Activated naive CD4-positive, alpha-beta T cell (primary cell): ENCODE measurements at places on chromosomes 7 and 10.

DNA sequence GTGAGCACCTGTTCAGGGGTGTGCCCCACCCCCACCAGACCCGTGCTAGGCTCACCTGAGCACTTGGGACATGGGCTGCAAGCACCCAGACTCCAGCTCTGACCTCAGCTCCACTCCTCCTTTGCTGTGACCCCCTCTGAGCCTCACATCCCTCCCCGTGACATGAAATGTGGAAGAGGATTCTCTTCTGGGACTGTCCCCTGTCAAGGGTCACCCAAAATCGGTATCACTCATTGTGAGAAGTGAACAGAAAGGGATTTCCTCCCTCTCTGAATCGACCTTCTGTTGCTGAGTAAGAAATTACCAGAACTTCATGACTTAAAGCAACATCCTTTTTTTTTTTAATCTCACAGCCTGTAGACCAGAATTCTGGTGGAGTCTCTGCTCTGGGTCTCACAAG, 6.2 kb upstream of the CHST15 start:
- no peak for DNase-seq

- no peak for DNase-seq
Measured at GRCh38 chr7:29278337-29279069, 83.9 kb downstream of the CHN2 start.

DNA sequence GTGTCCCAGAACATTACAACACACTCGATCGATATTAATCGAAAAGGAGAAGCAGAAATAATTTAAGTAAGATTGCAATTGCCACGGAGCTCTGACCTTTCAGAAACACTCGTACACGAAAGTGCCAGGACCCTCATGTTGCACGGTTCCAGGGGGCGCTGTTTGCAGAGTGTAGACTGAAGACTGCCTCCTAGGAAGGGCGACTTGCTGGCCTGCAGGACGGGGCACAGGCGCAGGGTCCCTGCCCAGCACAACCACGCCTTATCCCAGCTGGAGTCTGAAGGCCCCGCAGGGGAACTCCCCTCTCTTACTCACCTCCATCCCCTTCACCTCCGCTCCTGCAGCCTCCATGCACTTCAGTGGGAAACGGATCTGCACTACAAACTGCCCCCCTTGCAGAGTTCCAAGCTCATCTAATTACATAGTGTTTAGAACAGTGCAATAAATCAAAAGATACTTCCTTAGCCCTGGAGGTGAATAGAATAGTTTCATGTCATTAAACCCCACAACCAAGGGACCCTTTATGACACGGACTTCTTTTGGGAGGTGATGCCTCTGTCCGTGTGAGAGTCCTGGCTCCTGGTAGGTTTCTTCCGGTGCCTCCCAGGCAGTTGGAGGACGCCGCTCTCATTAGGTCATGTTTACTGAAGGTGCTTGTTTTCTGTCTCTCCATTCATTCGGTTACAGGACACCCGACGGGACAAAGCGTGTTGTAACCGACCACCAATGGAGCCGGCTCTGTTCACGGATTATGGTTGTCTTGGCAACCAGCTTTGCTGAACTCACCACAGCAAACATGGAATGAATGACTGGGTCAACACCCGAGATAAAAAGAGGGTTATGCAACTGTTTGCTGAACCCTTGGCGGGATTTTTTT, 262.2 kb downstream of the BAMBI start:
- DNase-seq = no peak

GRCh38 chr7:152902054-152902453, 142.5 kb downstream of the ACTR3B start:
- DNase-seq = no peak

- no peak for DNase-seq
Measured at GRCh38 chr10:111338805-111339204, 262.0 kb downstream of the ADRA2A start.

GRCh38 chr7:14639801-14640200, 262.8 kb downstream of the DGKB start:
- no peak for DNase-seq

DNA sequence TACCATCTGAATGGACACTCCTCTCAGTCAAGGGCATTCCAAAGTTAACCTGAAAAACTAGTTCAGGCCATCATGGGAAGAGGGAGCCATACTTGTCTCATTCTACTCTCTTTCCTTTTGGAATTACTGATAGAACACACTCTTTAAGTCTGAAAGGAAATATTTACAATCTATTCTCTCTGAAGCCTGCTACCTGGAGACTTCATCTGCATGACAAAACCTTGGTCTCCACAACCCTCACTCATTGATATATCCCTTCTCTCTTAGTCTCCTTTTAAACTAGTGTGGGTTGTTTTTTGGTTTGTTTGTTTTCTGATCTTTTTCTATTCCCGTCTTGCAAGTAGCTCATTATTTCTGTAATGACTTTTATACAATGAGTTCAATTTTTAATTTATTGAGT, 169.5 kb downstream of the C1GALT1 start:
- DNase-seq = no peak

DNA sequence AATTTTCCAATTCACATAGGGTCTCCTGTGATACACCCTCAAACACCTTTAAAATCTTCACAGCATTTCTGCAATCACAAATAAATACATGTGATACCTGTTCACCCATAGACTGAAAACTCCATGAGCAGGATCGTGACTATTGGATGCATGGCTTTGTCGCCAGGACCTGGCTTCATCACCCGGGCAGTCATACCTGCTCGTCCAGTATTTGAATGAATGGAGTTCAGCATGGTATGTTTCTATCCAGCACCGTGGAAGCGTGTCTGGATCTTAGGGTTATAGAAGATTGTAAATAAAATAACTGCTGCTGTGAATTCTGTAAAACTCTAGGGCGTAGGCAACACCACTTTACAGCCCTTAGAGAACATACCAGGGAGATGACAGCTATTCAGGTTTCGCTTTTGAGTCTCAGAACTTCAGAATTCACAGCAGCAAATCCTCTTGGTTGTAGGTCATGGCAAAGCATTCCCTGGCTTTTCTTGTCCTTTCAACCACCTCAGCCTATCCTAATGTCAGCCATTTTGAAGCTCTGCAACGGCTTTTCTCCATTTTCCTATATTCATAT, 47.4 kb upstream of the USP6NL start:
- DNase-seq = no peak

DNA sequence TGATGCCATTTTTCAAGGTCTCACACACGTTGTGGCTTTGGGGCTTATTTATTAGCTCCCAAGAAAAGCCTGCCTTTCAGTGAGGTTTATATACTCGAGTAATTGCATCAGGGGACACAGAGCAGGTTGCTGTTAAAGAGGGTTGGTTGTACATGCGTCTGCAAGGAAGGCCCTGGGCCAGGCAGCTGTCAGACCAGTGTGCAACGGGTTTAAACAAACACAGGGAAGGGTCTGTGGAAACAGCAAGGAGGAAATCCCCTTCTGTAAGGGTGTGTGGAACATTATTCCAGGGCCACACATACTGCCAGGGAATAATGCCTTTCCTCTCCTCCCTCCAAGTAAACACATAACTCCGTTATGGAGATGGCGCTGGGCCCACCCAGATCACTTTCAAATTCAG, 1.7 kb upstream of the CHST15 start:
- DNase-seq = no peak

- no peak for DNase-seq
Measured at GRCh38 chr7:4072161-4072925, 609.8 kb upstream of the FOXK1 start.

- DNase-seq = no peak
Measured at GRCh38 chr7:44638611-44639557, 32.5 kb downstream of the OGDH start.

DNA sequence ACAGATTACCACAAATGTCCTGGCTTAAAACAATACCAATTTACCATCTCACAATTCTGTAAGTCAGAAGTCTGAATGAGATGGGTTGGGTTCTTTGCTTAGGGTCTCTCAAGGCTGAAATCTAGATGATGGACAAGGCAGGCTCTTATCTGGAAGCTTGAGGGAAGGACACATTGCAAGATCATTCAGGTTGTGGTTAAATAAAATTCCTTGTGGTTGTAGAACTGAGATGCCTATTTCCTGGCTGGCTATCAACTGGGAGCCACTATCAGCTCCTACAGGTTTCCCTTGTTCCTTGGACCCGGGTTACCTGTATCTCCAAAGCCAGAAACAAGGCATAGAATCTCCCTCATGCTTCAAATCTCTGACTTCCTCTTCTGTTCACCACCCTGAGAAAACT, 148.4 kb downstream of the MDFIC start:
- DNase-seq = no peak

DNA sequence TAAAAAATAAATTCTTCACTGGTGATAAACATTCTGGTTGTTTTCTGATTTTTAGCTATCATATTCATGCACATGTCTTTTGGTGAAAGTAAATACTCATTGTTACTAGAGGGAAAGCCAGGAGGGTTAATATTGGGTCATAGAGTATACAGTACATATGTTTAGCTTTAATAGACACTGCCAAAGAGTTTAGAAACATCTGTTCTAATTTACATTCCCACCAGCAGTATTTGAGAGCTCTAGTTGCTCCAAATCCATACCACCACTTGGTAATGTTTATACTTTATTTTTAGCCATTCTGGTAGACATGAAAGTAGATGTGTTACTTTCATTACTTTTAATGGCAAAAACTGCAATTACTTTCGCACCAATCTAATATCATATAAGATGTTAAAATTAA, 108.8 kb downstream of the MKX start:
- no peak for DNase-seq

DNA sequence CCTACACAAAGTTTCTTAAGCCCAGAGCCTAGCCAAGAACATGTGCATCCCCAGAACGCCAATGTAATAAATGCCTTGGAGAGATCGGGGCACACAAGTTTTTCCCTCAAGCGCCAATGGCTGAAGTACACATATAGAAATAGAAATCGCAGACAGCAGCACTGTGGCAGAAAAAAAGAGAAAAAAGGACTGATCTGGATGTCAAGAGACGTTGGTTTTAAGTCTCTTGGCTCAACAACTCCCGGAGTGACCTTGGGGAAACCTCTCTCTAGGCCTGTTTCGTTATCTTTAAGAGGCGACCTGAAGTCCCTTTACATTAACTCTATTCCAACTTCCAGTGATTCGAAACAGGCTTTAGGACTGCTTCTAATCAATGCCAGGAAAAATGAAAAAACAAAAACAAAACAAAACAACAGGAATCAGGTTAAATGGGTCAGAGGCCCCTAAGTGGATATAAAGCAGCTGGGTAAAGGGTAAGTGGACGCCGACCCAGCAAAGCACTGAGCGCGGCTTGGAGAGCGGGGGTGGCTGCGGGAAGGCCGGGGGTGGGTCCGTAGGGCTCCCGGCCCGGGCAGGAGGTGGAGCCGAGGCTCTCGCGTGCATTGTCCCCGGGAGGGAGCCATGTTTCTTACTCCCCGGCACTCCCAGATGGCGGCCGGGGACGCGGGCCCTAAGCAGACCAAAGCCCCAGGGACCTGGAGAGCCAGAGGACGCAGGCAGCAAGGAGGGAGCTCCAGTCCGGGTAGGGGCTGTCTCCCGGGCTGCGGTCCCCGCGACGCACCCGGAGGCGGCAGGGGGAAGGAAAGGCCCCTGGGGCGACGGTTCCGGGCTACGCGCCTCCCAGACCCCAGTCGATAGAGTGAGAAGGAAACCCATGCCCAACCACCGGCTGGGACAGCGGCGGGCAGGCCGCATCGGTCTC, 757 bp downstream of the EIF3A start:
- DNase-seq = peak; percentile 60
